ENCODE measurements at places on chromosomes 5 and 9.

GRCh38 chr5:119079318-119079921 is 8.5 kb downstream of the DMXL1 start:
- DNase-seq, result no peak

- DNase-seq, result no peak
Observed at GRCh38 chr5:153516504-153517240, 26.2 kb downstream of the GRIA1 start.

DNA sequence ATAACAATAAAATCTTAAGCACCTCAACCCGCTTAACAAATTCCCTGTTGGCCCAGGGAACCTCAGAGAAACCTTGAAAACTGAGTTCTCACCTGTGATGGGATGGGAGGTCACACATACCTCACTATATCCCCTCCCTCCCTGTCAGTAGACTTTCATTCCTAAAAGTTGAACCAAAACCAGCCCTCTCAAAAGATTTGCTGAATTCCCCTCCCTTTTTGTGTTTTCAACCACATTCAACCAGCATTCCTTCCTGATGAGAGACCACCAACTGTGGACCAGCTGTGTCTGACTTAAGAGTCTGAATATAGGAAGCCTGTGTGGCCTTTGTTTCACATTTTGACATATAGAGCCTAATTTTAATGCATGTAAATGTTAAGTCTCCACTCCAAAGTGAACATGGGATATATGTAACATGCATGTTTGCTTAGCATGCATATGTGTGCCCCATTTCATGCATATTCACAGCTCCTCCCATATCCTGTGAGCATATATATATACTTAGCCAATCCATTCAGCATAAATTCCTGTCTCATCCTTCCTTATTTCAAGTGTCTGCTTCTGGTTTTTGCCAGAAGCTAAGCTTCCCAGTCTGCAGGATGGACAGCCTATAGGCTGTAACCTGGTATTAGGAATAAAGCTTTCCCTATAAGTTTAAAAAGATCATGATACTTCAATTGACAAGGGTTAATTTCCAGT is 604.6 kb downstream of the PTPRD start:
- no peak for DNase-seq

DNA sequence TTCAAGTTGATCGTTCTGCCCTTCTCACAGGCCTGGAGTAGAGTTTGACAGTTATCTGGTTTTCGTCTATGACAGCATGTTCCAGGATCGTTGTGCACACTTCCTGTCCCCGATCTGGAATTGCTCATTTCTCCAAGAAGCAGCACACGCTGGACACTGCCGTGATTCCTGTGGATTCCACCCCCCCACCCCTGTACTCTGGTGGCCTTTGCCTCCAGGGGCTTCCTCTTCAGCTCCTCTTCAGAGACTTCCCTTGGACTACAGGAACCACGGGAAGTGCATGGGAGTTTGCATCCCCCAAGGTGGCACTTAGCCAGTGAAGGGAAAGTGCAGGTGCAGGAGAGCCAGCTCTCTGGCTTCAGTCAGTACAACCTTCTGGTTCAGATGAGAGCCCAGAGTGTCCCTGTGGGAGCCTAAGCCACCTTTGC is 160.7 kb downstream of the CACNA1B start:
- DNase-seq, result no peak
